ENCODE measurements at places on chromosomes 1 and 21. TPM values are rescaled to one million over a fixed set of nuclear protein-coding genes. Genes with fewer than 3 reads are reported as not detected.

DYNLT5 gene
- not detected for total RNA-seq

NLRP3 gene
- total RNA-seq: not detected

OR6N1 gene
- not detected for total RNA-seq

FAM3B gene
- total RNA-seq: not detected

DNA sequence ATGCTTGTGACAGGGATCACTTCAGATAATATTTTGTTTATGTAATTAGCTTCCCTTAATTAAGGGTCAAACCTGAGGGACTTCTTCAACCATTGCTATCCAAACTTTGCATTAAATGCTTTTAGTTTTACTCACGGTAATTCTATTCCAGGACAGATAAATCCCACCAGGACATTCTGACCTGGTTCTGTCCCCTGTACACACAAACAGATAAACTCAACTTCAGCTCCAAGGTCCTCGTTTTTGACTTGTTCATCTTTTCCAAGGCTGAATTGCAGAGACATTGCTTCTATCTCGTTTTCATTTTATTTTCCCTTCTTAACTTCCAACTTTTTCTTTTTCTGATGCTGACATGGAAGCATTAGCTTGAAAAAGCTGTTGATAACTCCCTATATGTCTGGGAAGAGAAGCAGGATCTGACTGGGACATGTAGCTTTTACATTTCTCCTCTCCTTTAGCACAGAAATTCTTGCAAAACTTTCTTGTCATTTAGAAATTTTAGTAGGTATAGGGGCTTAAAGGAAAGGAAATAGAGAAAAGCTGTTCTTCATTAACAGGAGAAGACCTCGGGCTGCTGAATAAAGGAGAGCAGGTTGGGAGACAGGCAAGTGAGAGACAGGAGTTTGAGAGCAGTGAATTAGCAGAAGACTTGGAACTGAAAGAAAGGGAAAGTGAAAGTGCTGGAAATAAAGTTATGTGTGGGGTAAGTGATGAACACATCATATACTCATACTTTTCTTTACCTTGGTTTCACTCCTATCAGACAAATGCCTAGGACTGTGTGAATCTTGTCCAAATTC is 231.7 kb upstream of the B3GALT2 start:
- H3K27me3 ChIP-seq: peaks cover 5% of the 10 kb centered on the region
- peak overlapping the region; percentile 36 for H3K4me3 ChIP-seq
- peaks cover 15% of the 10 kb centered on the region for H3K36me3 ChIP-seq
- peak overlapping the region; percentile 40 for H3K27ac ChIP-seq

- no peak for DNase-seq
- peak overlapping the region; percentile 35 for H3K27ac ChIP-seq
- peaks cover 7% of the 10 kb centered on the region for H3K36me3 ChIP-seq
- H3K4me3 ChIP-seq: no peak overlapping the region
Measured at GRCh38 chr1:153778824-153779519, 3.8 kb downstream of the SLC27A3 start.

DNA sequence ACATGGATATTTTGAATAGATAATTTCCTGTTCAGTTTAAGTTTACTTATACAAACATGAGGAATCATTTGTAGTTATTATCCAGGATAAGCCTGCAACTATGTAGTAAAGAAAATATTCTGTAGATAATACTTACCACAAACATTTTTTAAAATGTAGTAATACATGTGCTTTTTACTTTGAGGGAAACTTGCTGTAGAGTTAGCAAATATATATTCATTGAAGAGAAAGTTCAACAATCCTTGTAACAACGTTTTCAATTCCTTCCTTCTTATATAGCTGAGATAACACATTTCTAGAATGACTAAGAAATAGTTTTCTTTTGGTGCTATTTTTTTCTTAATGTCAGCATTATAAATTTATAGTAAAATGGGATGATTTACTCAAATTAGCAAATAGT is 664.6 kb upstream of the ADAMTS5 start:
- no peaks in the 10 kb centered on the region for H3K4me1 ChIP-seq
- H3K27ac ChIP-seq: no peak overlapping the region
- H3K27me3 ChIP-seq: no peaks in the 10 kb centered on the region
- H3K36me3 ChIP-seq: no peaks in the 10 kb centered on the region
- no peak for DNase-seq
- H3K4me3 ChIP-seq: no peak overlapping the region

- no peaks in the 10 kb centered on the region for H3K36me3 ChIP-seq
- no peak overlapping the region for H3K27ac ChIP-seq
- no peaks in the 10 kb centered on the region for H3K4me1 ChIP-seq
- no peak for DNase-seq
Measured at GRCh38 chr1:96220651-96221050, 500.9 kb upstream of the PTBP2 start.

- no peaks in the 10 kb centered on the region for H3K27me3 ChIP-seq
- peaks cover 56% of the 10 kb centered on the region for H3K36me3 ChIP-seq
- peak overlapping the region; percentile 93 for H3K4me3 ChIP-seq
- H3K4me1 ChIP-seq: peaks cover 91% of the 10 kb centered on the region
- no peak for DNase-seq
Measured at GRCh38 chr21:35044128-35044527, 5.0 kb downstream of the RUNX1 start.

GRCh38 chr1:226610671-226611070 is 62.1 kb downstream of the STUM start:
- no peaks in the 10 kb centered on the region for H3K36me3 ChIP-seq
- H3K27ac ChIP-seq: no peak overlapping the region
- H3K4me1 ChIP-seq: no peaks in the 10 kb centered on the region

DNA sequence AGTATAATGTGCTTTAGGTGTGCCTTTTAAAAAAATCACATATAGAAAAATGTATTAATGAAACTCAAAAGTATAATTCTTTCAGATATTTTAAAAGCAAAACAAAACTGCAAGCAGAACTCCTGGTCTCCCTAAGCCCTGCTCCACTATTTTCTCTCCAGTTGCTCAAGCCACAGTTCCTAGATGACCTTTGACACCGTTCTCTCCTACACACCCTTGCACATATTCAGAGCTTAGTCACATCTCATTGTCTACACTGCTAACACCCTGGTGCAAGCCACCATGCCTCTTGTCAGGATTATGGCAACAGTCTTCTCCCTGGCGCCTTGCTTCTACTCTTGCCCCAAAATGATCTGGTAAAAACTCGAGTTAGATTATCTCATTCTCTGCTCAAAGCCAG is 50.2 kb upstream of the ROR1 start:
- H3K4me1 ChIP-seq: no peaks in the 10 kb centered on the region
- DNase-seq: no peak
- no peaks in the 10 kb centered on the region for H3K36me3 ChIP-seq
- H3K4me3 ChIP-seq: no peak overlapping the region

- no peak for DNase-seq
- peaks cover 4% of the 10 kb centered on the region for H3K27me3 ChIP-seq
- H3K27ac ChIP-seq: no peak overlapping the region
- H3K4me3 ChIP-seq: no peak overlapping the region
- H3K36me3 ChIP-seq: no peaks in the 10 kb centered on the region
Measured at GRCh38 chr21:33854604-33855003, 61.0 kb downstream of the ATP5PO start.

DNA sequence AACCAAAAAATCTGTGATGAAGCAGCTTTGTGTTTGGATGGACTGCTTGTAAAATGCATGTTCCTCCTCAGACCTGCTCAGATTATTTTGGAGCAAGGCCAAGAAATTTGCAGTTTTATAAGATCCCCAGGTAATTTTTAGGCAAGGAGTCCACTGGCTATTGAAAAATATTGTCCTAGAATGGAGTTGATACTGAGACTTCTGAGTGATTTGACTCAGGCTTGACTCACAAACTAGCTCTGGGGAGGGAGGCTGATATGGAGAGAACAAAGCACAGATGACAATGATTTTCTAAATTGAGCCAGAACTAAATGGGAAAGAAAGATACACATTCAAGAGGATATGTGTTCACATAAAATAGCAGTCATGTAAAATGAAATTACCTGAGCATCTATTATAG is 36.7 kb downstream of the AGL start:
- no peak overlapping the region for H3K4me3 ChIP-seq
- peaks cover 14% of the 10 kb centered on the region for H3K36me3 ChIP-seq
- H3K27me3 ChIP-seq: no peaks in the 10 kb centered on the region
- no peak overlapping the region for H3K27ac ChIP-seq

DNA sequence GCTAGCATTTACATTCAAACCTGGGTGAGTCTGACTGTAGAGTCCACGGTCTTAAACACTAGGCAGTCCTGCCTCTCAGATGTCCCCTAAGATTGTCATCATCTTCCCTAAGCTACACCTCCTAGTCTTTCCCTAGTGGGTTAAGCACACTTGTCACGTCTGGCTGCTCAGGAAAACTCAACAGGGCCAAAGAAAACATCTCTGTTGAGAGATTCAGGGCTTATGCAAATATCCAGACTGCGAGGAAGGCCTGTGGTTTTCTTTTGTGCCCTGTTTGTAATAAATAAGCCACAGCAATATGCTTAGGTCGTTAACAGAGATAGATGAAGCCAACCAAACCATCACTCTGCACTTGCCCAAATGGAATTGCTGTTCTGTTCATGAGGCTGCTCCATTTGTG is 472.6 kb upstream of the DEPDC1 start:
- no peaks in the 10 kb centered on the region for H3K4me1 ChIP-seq
- H3K27ac ChIP-seq: no peak overlapping the region
- H3K27me3 ChIP-seq: no peaks in the 10 kb centered on the region
- H3K36me3 ChIP-seq: no peaks in the 10 kb centered on the region

DNA sequence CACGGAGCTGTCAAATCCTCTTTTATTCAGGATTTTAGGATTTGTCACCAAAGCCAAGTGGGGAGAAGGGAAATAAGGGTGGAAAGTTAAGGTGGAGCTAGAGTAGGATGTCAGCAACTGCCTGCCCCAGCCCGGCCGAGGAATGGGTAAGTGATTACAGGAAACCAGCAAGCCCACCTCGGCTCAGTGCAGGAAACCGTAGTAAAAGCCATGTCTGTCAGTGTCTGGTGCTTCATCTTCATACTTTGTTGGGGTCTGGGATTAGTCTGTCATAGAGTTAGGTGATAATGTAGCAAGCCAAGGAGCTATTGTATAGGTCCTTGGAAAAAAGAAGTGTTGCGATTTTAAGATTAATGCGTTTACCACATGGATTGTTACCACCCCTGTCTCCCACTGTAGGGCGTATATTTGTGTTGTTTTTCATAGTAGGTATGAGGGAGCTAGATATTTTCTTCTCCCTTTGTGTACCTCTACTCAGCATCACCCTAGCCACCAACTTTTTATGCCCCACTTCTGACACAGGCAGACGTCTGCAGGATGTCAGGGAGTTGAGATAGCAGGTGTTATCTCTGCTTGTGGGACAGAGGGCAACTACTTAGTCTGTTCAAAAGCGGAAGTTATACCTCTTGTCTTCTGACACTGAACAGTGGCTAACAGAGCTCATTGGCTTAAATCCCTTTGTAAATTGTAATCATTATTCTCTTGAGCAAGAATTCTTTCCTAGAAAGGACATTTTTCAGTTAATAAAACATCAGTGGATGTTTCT is 253.7 kb downstream of the HHAT start:
- H3K36me3 ChIP-seq: no peaks in the 10 kb centered on the region
- no peak overlapping the region for H3K27ac ChIP-seq
- H3K27me3 ChIP-seq: no peaks in the 10 kb centered on the region
- no peak for DNase-seq

DNA sequence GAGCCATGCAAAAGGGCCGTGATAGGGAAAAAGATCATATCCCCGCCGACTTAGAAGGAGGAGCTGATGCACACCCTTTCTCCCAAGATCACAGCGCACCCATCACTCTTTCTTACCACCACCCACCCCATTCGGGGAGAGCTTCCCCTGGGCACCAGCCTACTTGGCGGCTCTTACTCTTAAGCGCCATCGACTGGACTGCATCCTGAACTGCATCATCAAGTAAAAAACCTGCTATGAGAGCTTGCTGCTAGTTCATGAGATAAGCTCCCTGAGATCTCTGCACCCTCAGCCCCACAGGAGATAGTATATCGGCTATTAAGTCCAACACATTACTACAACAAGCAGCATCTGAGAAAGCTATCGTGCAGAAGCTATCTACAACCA is 125.1 kb downstream of the BARHL2 start:
- H3K27me3 ChIP-seq: no peaks in the 10 kb centered on the region
- H3K36me3 ChIP-seq: no peaks in the 10 kb centered on the region
- H3K4me3 ChIP-seq: no peak overlapping the region
- no peak overlapping the region for H3K27ac ChIP-seq

DNA sequence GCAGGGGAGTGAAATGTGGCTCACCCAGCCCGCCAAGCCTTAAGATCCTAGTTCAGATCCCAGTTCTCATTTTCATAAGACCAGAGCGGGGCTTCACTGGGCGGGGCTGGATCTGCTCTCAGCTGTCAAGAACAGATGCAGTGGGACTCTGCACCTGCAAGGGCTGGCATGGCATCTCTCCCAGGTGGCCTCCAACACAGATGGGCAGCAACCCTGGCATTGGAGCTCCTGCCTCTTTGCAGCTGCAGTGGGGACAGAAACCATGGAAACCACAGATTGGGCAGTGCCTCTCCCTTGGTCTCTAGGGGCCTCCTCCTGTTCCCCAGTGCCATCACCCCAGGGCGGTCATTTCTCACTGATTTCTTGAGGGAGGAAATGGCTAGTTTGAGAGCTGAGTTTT is 267.7 kb downstream of the PRDM2 start:
- no peak overlapping the region for H3K27ac ChIP-seq
- H3K4me1 ChIP-seq: no peaks in the 10 kb centered on the region
- peaks cover 5% of the 10 kb centered on the region for H3K27me3 ChIP-seq
- no peak for DNase-seq

GRCh38 chr21:25409978-25410377 is 197.3 kb downstream of the MRPL39 start:
- no peak for DNase-seq
- H3K36me3 ChIP-seq: no peaks in the 10 kb centered on the region
- no peak overlapping the region for H3K27ac ChIP-seq
- H3K4me3 ChIP-seq: no peak overlapping the region
- peaks cover 5% of the 10 kb centered on the region for H3K27me3 ChIP-seq
- H3K4me1 ChIP-seq: no peaks in the 10 kb centered on the region

GRCh38 chr1:59427784-59428183 is 130.9 kb downstream of the FGGY start:
- no peak overlapping the region for H3K4me3 ChIP-seq
- peaks cover 3% of the 10 kb centered on the region for H3K36me3 ChIP-seq
- H3K4me1 ChIP-seq: peaks cover 17% of the 10 kb centered on the region
- H3K27me3 ChIP-seq: no peaks in the 10 kb centered on the region
- H3K27ac ChIP-seq: no peak overlapping the region

GRCh38 chr1:92502247-92502646 is 15.5 kb upstream of the GFI1 start:
- H3K27me3 ChIP-seq: no peaks in the 10 kb centered on the region
- H3K4me1 ChIP-seq: peaks cover 50% of the 10 kb centered on the region
- H3K27ac ChIP-seq: no peak overlapping the region
- no peak overlapping the region for H3K4me3 ChIP-seq
- peaks cover 8% of the 10 kb centered on the region for H3K36me3 ChIP-seq
- DNase-seq: no peak

DNA sequence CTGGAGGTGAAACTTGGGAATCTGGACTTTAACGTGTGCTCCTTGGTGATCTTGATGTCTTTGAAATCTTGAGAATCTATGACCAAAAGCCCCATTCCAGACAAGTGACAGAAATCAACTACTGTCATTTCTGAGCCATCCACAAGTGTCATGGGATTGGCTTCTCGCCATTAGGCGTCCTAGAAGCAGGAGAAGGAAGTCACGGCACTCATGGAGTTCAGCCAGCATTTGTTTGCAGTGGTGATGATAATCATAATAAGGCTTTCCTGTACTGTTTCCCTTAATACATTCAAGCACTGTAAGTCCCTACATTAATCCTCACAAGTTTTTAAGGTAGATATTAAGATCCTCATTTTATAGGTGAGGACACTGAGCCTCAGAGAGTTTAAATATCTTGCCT is 11.9 kb downstream of the F5 start:
- DNase-seq: no peak
- H3K27me3 ChIP-seq: no peaks in the 10 kb centered on the region
- peaks cover 11% of the 10 kb centered on the region for H3K4me1 ChIP-seq
- peaks cover 44% of the 10 kb centered on the region for H3K36me3 ChIP-seq
- no peak overlapping the region for H3K27ac ChIP-seq

Measured in activated T-helper 1 cell treated with anti-CD3 and anti-CD28 coated beads, Interleukin-12 subunit alpha, Interleukin-12 subunit beta, Interleukin-2, Interleukin-4 antibody, amounts not matched to agents 30 ng/mL and 10 ng/mL and 1 ng/mL, durations not matched to agents 14 hours and 24 hours and 36 hours (primary cell).